ENCODE measurements at places on chromosomes 1 and 21.

DNA sequence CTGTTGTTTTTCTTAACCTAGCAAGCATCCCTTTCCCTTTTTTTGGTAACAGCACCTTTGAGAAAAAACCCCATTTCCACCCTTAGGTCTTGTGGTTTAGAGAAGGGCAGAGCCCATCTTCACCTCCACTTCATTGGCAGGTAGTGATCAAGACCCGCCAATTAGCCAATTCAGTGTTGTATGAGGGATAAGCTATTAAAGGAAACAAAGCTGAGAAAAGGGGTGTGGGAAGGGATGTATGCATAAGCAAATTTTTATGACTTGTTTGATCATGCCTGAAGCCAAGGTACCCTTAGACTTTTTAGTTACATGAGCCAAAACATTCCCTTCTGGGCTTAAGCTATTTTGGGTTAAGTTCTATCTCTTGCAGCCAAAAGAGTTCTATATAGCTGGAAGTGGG lies 3.6 kb upstream of the ZNF697 start:
- no peak for DNase-seq

DNA sequence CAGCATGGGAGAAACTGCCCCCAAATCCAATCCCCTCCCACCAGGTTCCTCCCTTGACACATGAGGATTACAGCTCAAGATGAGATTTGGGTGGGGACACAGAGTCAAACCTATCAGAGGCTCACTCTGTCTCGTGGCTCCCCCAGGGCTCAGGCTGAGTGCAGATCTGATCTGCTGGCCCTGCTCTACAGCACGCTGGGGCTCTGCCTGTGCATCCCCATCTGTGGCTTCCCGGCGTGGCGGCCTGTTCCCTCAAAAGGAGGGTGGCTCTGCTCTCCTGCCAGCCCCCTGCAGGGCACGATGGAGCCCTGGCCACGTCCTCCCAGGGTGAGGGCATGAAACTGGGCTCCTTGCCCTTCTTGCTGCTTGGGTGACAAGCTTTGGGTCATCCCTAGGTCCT lies 19.8 kb upstream of the SMYD3 start:
- DNase-seq: no peak

DNA sequence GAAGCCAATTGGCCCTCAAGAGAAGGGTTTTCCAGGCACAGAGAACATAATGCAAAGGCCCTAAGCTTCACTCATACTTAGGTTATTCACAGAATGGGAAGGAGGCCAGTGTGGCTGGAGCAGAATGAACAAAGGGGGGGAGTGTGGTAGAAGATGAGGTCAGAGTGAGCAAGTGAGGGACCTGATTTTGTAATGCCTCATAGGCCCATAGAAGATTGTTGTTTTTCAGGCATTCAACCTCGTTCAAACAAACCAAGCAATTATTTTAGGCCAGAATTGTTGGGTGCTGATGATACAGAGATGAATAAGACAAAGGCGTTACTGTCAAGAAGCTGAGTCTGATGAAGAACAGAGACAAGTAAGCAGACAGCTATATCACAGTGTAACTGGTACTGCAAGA lies 54.5 kb upstream of the RAP1A start:
- no peak for DNase-seq

GRCh38 chr1:238606896-238607295 lies 716.2 kb upstream of the ZP4 start:
- DNase-seq: peak; percentile 93

DNA sequence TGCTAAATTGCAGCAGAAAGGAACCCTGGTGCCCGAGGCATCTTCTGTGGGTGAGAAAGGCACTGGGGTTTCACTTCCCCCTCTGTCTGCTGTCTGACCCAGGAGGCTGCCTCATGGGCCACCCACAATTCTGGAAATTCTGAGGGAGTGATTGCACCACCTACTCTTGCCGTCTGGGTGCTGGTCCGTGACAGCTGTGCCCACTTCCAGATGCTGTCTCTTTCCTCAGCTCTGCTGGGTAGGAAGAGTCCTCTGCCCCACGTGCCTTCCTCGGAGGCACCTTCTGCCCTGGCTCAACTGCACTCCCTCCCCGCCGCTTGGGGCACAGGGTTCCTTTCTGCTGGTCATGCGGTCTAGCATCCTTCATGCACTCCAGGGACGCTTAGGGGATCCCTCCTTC lies 96.3 kb downstream of the ARHGEF10L start:
- peak; percentile 46 for DNase-seq
